ENCODE measurements at places on chromosomes 5 and 9.

DNA sequence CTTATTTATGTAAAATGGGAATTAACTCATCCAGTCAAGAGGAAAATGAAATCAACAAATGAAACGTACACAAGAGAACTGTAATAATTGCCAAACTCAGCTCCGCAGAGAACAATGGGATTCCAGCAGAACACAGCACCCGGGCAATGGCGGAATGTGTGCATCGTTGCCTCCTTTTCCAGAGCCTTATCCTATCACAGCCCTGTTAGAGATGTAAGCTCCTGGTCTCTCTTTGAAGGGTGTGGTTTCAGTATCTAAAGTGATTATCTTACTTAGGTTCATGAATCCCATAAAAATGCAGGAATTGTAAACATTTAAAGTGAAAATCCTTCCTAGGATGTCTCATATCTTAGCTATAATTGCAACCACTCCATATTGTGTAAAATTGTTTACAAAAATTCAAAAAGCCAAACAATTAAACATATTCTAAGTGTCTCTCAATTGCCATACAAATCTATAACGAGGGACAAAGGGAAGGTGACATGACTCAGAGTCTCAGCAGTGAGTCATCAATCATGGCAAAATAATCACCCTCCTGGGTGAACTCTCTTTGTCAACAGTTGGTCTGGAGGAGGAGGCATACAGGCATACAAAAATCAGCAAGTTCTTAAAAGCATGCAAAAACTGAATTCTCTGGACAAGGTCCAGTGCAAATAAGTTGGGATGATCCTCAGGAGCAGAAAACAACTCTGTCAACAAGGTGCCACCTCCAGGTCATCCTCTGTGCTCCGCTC, 22.6 kb downstream of the SEMA5A start:
- no peak for DNase-seq

DNA sequence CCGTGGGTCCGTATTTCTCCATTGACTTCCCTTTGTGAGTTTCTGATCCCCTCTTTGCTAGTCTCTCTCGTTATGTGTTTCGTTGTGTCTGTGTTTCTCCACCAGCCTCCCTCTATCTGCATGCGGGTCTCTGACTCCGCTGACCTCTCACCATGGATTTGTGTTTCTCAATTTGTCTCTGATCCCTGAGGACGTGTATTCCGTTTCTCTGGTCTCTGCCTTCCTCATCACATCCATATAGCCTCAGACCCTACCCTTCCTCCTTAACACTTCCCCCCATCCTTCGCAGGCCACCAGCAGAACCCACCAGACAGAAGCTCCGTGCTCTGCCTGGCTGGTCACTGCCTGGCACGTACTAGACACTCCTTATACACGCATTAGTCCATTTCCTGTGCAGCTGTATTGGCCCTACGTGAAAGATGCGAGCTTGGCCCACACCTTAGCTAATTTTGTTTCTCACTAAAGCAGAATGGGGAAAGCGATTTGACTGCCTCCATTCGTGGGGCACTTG, 631 bp downstream of the B4GALT7 start:
- no peak for DNase-seq

GRCh38 chr5:94440015-94440414, 178.4 kb downstream of the KIAA0825 start:
- DNase-seq: no peak

- DNase-seq: no peak
Measured at GRCh38 chr5:52837591-52838001, 49.9 kb downstream of the ITGA1 start.

DNA sequence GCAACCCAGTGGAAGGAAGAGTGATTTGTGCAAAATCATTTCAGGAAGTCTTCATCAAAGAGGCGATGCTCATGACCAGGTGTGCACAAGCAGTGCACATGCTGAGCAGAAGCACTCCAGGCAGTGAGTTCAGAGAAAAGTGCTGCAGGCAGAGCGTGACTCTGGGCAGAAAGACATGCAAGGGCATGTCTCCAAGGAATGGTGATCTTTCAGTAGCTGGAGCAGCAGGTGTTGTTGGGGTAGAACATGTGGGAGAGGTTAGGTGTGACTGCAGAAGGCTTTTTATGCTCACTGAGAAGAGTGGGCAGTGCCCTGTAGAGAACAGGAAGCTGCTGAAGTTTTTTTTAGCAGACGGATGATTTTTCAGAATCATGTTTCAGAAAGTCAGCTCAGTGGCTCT, 545.4 kb upstream of the TLE4 start:
- no peak for DNase-seq

DNA sequence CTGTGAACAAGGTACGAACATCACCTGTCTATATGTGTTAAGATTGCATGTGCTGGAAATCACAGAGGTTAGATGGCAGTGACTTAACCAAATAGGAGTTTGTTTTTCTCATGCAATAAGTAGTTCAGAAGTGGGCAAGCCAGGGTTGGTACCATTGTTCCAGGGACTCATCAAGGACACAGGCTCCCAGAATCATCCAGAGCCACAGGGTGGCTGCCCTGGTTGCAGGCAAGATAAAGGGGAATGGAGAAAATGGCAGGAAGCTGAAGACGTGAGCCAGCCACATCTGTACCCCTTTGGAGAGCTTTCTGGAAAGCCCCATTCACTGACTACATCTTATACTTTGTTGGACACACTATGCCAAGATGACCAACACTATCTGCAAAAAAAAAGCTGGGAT, 126.0 kb upstream of the IL12B start:
- DNase-seq: no peak

DNA sequence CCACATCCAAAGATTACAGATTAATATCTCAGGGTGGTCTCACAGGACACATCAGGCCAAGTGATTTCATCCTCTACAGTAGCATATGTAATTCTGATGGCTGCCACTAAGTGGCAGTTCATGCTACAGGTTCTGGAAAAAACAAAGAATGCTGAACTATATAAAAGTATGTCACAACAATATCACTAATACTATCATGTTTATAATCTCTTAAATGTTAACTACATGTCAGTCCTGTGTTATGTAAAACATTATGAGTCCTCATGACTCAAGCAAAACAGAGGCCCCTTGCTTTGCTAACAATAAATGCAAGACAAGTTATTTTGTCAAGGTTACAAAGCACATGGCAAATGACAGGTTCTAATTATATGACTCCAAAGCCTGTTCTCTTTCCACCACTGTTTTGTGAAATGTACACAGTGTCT, 233.2 kb downstream of the FBXL17 start:
- DNase-seq: no peak

DNA sequence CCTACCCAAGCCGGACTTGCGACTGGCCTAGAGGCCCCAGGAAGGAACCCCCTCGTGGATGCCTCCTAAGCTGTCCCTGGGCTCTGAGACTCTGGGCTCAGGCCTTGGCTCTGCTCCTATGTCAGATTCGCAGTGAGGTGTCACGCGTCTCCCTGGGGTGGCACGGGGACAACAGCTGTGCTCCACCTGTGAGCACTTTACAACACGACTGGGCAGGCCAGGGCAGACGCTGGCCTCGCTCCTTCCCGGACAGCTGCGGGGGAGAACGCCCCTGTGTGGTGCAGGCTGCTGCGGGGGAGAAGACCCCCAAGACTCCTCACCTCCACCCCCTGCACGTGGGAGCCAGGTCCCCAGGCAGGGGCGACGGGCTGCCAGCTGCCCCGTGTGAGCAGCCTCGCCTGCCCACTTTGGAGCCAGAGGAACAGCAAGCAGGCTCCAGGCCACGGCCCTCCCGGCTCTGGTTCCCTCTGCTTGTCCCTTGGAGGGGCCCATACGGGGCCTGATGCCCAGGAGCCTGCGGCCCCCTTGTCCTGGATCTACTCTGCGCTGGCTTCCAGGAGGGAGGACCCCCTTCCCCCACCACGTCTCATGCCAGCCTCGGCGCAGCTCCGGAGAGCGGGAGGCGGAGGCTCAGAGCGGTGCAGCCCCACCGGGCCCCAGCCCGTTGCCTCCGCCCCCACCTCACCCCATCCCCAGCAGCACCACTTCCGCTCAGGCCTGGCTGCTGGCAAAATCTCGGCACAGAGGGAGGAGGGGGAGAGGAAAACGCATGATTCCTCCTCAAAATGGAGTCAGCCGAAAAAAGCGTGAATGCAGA, 36.0 kb downstream of the SARDH start:
- DNase-seq: peak; percentile 77

- DNase-seq: no peak
Measured at GRCh38 chr9:134585746-134586706, 55.6 kb upstream of the COL5A1 start.

- DNase-seq: no peak
Measured at GRCh38 chr5:85484982-85485574, 1100.4 kb upstream of the EDIL3 start.

- no peak for DNase-seq
Measured at GRCh38 chr5:108941746-108942145, 194.0 kb downstream of the FER start.

- no peak for DNase-seq
Measured at GRCh38 chr5:1343931-1344901, 683 bp downstream of the CLPTM1L start.

DNA sequence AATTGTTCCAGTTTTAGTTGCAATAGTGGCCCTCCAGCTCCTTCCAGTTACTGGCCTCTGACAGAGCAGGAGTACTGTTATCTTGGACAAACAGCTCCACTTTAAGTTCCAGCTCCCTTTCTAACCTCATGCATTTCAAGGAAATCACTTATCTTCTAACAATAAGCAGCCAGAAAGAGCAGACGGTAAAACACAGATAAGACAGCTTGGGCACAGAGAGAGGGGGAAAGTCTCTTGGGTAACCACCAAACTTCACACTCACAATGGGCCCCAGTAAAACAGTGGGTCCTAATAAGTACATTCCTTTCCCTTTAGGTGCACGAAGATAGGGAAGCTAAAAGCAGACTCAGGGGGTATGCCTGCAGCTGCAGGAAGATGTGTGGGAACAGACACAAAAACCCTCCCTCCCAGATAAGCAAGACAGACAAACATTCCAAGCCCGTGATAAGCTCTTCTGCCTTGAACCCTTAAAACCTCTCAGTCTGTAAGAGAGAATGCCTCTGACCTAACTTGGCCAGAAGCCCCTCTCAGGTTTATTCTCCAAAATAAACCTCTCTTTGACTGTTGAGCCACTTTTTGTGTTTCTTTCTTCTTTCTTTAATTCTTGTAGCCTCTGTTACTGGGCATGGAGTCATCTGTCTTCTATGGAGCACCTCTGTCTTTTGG, 30.8 kb downstream of the OR1J1 start:
- DNase-seq: no peak

DNA sequence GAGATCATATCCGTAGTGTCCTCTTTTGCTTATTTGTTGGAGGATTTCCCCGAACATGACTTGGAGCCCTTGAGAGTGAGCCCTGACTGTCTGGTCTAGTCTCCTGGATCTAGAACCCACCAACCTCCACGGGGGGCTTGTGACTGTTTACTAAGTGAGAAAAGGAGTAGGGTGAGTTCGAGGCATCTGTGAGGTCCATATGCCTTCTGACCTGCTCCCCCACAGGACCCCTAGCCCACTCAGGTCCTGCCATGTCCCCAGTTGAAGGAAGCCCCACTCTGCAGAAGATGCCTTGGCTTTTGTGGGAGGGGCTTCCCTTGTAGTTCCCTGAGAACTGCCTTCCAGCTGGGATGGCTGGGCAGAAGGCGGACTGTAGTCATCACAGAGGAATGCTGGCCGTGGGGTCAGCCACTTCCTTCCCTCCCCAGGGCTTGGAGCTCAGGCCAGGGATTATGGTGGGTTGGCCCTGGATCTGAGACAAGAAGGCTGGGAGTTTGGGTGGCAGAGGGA, 7.0 kb upstream of the IRF1 start:
- DNase-seq: peak; percentile 12

- no peak for DNase-seq
Measured at GRCh38 chr9:130199605-130200004, 27.4 kb downstream of the NCS1 start.

GRCh38 chr5:73783828-73784227, 157.8 kb downstream of the ARHGEF28 start:
- no peak for DNase-seq

- no peak for DNase-seq
Measured at GRCh38 chr5:172672681-172673080, 31.6 kb downstream of the NEURL1B start.

DNA sequence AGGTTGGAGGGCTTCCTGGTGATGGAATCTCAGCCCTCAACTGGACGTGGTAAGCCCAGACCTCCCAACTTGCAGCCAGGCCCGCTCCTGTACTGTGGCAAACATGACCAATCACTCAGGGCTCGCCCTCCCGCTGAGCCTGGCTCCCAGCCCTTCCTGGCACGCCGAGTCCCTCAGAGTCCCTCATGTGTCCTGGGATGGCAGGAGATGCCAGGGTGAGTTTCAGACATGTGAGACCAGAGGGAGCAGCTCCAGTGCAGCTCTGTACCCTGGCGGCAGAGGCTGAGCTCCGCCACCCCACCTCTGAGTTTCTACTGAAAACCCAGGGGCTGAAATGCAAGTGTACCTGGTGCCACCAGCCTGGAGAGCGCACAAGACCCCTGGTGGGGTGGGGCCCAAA, 42.0 kb upstream of the RXRA start:
- DNase-seq: no peak

DNA sequence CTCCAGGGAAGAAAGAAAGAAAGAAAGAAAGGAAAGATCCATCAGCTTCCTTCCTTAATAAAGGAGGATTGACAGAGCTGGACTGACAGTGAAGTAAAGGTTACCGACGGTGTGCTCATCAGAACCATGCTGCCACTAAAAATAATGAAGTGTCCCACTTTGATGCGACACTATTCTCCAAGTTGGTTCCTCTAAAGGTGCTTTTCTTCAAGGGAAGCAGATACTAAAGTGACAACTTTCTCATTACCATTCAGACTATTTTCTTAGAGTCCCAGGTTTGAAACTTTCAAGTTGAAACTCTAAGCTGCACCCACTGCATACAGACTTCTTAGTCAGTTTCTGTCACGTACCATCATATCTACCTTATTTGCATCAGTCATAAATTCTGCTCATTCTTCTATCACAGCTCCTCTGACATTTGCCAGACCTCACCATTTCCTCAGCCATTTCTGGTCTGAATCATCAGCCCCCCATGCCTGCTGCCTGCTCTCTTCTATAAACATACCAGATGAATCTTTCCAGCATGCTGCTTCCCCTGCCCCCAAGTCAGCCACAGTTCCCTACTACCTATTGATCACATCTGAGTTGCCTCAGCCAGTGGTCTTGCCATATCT, 177.6 kb downstream of the DEPDC1B start:
- peak; percentile 11 for DNase-seq

- no peak for DNase-seq
Measured at GRCh38 chr9:114355821-114356220, 26.2 kb downstream of the ORM2 start.
